Activated T-cell treated with anti-CD3 and anti-CD28 coated beads, Interleukin-2, amount 50 U/mL, for 24 hours (primary cell): ENCODE measurements at places on chromosomes 2 and 18.
A peak's percentile ranks its signal among the peaks of the same experiment; 100 is the strongest.

GRCh38 chr2:54480025-54480424 is 23.9 kb downstream of the SPTBN1 start:
- H3K36me3 ChIP-seq, result no peaks in the 10 kb centered on the region
- H3K4me3 ChIP-seq, result no peak overlapping the region
- no peak for DNase-seq
- no peaks in the 10 kb centered on the region for H3K27me3 ChIP-seq
- H3K27ac ChIP-seq, result no peak overlapping the region

- no peak overlapping the region for H3K27ac ChIP-seq
- DNase-seq, result peak; percentile 48
- no peak overlapping the region for H3K4me3 ChIP-seq
These were observed 163.8 kb downstream of the WDPCP start for GRCh38 chr2:63424329-63425078.

DNA sequence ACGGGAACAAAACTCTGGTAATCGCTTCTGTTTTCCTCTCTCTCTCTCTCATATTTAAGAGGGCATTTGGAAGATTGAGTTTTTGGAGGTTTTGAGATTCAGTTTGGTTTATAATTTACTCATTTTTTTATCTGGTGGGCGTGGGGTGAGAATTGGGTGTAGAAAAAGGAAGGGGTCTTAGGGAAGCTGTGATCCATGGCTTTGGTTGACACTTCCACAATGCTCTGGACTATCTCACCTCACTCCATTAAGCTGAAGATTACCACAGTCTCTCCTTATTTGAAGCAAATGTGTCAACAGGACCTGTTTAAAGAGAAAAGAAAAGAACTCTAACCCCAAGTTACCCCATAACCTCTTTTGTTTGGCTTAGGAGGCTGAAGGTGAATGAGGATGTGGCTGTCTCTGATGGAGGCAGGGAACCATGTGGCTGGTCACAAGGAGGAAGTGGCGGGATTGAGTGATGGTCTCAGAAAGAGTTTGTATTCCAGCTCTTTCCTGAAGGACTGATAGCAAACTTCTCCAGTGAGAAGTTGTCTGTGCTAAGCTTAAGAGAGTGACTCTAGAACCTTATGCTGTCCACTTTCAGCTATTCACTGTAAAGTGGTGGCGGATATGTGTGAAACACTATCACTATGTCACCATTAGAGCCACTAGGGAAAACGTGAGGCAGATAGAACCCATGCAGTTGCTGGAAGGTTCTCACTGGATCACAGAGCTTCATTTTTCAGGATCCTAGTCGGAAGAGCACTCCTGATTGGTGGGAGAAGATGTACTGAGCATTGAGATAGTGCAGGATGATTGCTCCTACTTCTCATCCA is 934 bp downstream of the ZNF804A start:
- peak overlapping the region; percentile 55 for H3K4me3 ChIP-seq
- no peak for DNase-seq
- no peaks in the 10 kb centered on the region for H3K36me3 ChIP-seq

DNA sequence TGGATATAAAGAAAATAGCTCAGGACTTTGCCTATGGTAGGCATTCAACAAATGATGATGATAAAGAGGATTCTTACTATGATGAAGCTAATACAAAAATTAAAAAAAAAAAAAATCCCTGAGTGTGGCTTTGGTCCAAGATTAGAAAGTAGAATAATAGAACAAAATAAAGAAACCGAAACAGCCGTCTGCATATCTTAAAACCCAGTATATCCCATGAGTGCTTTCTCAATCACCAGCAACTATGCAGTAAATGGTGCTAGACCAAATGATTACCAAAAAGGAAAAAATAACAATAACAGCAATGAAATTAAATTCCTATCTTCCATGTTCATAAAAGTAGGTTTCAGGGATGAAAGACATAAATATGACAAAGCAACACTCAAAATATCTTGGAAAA is 59.3 kb upstream of the DCC start:
- H3K27ac ChIP-seq, result no peak overlapping the region
- DNase-seq, result no peak
- no peaks in the 10 kb centered on the region for H3K27me3 ChIP-seq
- no peak overlapping the region for H3K4me3 ChIP-seq

- no peaks in the 10 kb centered on the region for H3K36me3 ChIP-seq
- peaks cover 3% of the 10 kb centered on the region for H3K27me3 ChIP-seq
- H3K27ac ChIP-seq, result no peak overlapping the region
- DNase-seq, result no peak
These were observed 44.3 kb downstream of the TMEM17 start for GRCh38 chr2:62461707-62462106.

GRCh38 chr2:210539035-210539434 is 17.4 kb upstream of the CPS1 start:
- no peak overlapping the region for H3K27ac ChIP-seq
- no peak for DNase-seq
- no peaks in the 10 kb centered on the region for H3K36me3 ChIP-seq
- peaks cover 4% of the 10 kb centered on the region for H3K27me3 ChIP-seq
- no peaks in the 10 kb centered on the region for H3K4me1 ChIP-seq
- no peak overlapping the region for H3K4me3 ChIP-seq
